ENCODE measurements at places on chromosomes 1 and 21.

- no peak for DNase-seq
These were observed 103.4 kb downstream of the TENT5C start for GRCh38 chr1:117709249-117709691.

DNA sequence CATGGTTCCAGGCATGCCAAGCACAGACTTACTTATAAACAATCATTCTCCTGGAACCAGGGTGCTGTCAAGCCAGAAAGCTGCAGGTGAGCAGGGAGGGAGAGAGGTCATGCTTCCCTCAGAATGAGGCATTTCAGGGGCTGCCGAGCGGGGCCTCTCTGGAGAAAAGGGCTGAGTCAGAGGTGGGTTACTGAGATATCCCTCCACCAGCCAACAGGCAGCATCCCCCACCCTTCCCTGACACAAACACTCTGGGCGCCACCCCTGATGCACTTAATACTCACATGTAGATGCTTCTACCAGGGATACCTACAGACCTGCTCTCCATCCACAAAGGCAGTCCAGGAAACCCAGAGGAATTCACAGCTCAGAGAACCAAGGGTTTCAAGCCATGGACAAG lies 13.1 kb downstream of the STK40 start:
- no peak for DNase-seq

- no peak for DNase-seq
These were observed 363.1 kb upstream of the ADGRL2 start for GRCh38 chr1:81437649-81438048.

- DNase-seq = no peak
These were observed 36.7 kb upstream of the RAP1A start for GRCh38 chr1:111582644-111583618.

DNA sequence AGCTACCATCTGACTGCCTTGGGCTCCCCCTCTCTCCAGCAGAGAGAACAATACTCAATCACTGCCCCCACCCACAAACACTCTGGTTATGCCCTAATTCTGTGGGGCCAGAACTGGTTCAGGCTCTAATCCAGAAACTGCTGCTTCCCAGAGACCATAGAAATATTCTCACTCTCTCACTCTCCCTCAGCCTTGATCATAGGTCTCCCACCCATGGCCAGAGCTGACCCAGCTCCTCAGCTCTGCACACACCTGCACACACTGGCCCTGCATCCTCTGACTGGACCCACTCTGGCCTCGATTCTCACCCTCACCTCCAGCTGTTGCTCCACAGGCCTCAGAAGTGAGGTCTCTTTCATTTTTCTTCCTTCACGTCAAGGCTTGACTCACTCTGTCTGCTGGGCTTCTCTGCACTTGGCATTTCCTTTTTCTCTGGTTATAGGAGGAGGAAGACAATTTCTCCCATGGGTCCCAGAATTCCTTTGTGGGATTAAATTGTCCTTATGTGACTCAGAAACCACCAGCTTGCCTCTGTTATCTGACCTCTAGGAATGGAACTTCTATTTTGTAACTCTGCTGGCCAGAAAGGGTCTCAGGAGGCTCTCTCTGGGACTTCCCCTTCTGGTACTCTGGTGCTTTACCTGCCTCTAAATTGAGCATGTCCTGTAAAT lies 15.6 kb upstream of the ZMYM6 start:
- no peak for DNase-seq

- DNase-seq = no peak
These were observed 146.3 kb upstream of the C8B start for GRCh38 chr1:57112148-57112547.

GRCh38 chr1:101992821-101993575 lies 3.7 kb downstream of the OLFM3 start:
- no peak for DNase-seq

Measured in NCI-H2081 treated with DMSO at 0.1 percent for 48 hours (cell line).